Stimulated activated CD4-positive, alpha-beta T cell treated with anti-CD3 and anti-CD28 coated beads, TNF-alpha, amount 100 ng/mL, for 4 hours (primary cell): ENCODE measurements at places on chromosomes 7 and 10.

DNA sequence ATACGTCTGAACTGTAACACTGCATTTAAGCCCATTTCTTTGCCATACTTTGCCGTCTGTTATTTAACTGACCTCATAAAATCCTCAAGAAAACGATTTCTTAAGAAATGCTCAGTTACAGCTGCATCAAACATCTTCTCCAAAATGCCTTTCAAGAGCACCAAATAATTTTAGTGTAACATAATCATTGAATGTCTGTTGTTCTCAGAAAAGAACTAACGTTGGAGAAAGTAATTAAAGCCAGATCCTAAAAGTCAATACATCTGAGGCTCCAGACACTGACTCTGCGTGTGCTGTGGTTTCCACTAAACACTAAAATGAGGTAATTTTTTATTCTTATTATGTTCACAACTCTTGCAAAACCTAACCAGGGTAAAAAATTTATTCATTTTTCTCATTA is 63.7 kb upstream of the LRRC17 start:
- no peak for DNase-seq

DNA sequence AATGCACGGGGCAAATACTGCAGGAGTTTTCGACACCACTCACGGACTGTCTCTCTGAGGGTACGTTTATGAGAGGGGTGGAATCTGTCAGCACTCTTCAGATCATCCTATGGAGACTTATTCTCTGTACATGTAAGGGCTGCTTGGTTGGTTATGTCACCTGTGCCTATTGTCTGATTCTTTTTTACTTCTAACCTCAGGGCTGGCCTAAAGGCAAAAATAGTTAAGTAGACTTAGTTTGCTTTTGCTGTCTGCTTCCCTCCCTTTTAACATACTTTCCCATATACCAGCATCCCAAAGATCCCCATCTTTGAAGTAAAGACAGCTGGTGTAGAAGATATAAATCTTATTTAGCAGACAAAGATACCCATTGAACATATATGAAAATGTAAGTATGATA is 105.9 kb downstream of the PRKG1 start:
- DNase-seq: no peak

DNA sequence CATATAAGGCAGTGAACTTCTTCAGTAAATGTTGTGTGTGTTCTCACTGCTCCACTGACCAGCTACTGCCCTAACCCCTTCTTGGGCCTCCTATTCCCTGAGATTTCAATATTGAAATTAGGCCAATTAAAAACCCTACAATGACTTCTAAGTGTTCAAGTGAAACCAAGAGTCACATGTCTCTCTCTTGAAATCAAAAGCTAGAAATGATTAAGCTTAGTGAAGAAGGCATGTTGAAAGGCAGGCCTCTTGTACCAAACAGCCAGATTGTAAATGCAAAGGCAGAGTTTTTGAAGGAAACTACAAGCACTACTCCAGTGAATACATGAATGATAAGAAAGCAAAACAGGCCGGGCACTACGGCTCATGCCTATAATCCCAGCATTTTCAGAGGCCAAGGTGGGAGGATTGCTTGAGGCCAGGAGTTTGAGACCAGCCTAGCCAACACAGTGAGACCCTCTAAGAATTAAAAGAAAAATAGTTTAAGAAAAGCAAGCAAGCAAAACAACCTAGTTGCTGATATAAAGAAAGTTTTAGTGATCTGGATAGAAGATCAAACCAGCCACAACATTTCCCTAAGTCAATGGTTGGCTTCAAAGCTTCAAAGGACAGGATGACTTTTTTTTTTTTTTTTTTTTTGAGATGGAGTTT is 22.3 kb downstream of the BRAF start:
- DNase-seq: no peak

GRCh38 chr7:80883154-80884025 is 35.5 kb downstream of the SEMA3C start:
- no peak for DNase-seq

- no peak for DNase-seq
Measured at GRCh38 chr7:156456503-156457115, 184.0 kb upstream of the RNF32 start.

- no peak for DNase-seq
Measured at GRCh38 chr10:52645187-52645758, 127.3 kb downstream of the MBL2 start.

- no peak for DNase-seq
Measured at GRCh38 chr10:74052994-74053393, 55.1 kb downstream of the VCL start.

- DNase-seq: no peak
Measured at GRCh38 chr10:70958396-70958795, 70.0 kb upstream of the PCBD1 start.

- DNase-seq: no peak
Measured at GRCh38 chr7:21547501-21547900, 4.7 kb downstream of the DNAH11 start.

DNA sequence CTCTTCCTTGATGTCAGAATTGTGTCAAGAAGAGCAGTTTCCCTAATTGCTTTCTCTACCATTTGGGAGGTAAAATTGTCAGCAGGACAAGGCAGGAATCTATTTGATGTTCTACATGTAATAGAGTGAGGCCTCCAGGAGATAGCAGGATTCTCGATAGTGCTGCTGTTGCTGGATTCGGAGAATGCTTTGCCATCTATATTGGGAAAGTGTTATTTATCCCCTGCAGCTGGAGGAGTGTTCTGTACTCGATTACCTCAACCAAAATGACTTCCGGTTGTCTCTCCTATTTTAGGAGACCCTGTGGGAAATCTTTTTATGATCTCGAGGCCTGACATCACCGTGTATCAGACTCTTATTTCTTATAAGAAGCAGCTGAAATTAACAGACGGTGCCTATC is 217.1 kb downstream of the TMEM178B start:
- DNase-seq: no peak

DNA sequence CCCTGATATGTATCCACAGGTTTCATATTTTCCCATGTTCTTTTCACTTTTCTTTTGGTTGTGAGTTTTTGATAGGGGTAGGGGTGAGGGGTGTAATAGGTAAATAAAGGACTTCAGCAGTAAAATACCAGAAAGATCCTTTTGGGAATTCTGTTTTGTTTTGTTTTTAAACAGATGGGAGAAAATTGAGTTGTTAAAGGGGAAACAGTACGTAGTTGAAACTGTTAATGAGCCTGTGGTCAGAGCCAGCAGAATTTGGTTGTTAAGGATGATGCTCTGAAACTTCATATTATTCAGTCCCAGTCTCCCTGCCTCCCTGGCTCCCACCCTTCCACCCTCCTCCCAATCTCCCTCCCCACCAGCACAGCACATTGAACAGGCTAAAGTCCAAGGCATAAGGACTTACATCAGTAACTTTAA is 195.9 kb downstream of the CREB5 start:
- no peak for DNase-seq

DNA sequence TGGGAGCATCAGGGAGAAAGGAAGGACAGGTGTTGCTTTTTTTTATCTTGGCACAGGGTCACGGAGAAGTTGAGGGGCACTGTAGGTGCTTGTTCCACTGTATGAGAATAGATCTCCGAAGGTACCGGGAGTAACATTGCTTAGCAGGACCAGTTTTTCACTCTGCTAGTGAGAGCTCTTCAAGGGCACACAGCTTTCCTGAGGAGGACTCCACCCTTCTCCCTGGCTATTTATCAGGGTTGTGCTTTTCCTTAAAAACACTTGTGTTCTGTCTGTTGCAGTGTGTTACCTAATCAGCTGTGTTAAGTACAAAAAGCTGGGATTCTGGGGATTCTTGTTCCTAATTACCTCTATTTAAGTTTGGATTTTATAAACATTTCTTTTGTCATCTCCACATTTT is 160.5 kb downstream of the SND1 start:
- DNase-seq: no peak

DNA sequence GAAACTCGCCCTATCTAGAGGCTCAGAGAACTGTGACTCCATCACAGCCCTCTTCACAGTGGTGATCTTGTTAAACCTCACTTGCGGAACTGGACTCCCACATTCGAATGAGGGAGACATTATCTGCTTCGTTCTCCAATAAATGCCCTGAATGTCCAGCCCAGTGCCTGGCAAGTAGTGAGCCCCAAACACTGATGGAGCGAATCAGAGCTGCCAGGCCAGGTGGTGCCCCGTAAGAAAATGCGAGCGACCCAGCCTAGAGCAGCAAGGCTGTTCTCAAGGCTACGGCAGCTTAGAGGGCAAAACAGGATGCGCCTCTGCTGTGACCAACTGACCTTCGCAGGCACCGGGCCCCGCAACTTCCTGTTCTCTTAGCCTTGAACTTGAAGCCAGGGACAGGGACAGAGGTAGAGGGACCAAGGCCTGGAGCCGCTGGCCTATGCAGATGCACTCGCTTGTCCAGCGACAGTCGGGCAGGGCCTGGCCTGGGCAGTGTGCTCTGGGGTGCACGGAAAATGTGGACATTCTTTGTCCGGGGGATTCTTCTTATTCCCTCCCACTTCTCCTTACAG is 217.6 kb downstream of the TCERG1L start:
- no peak for DNase-seq

GRCh38 chr7:148356303-148356702 is 234.3 kb upstream of the C7orf33 start:
- DNase-seq: no peak

DNA sequence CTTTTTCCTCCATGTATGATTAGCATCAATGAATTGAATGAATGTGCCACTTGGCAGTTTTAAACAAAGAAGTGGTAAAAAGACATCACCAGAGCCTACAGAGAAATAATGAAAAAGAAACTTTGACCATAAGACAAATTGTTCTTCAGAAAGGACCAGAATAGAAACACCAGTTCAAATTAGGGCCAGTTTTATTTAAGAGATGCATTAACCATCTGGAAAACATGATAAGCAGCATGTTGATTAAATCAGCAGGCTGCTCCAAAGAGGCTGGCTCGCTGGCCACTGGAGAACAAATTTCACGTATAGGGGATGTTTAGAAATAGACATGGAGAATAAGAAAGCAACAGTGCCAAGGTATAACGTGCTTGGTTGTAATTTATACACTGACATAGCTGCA is 242.3 kb upstream of the AOAH start:
- no peak for DNase-seq

- no peak for DNase-seq
Measured at GRCh38 chr7:71694665-71695064, 562.7 kb downstream of the GALNT17 start.

DNA sequence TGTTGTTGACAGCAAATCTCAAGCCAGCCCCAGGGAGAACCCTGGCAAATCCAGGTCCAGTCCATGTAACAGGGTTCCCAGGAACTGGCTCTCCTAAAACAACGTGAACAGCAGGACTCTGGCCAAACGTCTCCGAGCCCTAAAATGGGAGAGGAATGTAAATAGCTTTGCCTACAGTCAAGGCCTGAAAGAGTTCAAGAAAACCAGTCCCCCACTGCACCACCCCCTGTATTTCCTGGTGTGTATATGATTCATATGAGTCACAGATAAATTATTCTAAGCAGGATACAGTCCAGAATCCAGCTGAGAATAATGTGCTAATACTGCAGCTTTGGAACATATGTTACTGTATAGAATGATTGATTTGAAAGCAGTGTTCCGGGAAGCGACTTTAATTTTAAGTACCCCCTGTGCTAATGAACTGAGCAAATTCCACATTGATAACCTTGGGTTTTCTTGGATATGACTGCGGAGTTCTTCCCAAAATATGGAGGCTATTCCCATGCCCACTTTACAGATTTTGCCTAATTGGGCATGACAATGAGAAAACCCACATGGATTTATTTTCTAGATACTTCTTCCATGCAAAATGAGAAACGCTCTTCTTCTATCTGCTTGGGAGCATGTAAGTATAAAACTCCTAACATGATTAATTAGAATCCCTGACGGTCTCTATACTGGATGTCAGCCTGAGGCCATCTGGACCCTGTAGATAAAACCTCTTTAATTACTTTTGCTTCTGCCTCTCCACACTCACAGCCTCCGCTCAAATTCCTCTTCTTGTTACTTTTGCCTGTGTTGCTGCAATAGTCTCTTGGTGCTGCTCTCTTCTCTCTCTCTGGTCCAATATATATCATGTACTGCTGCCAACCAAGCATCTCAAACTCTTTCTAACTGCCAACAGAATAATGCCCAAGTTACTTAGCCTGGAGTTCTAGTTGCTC is 50.2 kb downstream of the LAMB4 start:
- no peak for DNase-seq

DNA sequence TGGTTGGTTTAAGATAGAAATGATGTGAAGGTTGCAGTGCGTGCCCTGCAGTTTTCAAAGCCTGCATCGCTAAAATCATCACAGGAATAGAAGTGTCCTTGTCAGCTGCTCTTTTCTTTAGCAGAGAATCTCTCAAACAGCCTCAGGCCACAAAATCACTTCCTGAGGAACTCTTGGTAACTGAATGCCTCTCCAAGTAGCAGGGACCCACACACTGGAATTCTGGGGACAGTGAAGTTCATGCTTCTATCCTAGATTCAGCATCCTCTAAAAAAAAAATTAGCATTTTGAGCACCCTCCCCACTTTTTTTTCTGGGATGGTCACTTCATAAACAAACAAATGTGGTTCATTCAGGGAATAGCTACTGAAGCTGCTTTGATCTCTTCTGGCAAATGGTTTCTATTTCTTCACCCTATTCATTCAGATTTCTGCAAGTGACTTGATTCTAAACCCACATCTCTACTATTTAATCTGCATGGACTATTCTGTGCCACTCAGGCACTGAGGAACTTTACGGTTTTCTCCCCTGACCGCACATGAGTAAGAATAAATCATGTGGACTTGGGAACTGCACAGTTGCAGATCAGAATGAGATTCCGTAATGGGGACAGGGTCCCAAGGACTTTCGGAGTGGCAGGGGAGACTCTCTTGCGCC is 306.9 kb downstream of the FRMD4A start:
- DNase-seq: no peak

DNA sequence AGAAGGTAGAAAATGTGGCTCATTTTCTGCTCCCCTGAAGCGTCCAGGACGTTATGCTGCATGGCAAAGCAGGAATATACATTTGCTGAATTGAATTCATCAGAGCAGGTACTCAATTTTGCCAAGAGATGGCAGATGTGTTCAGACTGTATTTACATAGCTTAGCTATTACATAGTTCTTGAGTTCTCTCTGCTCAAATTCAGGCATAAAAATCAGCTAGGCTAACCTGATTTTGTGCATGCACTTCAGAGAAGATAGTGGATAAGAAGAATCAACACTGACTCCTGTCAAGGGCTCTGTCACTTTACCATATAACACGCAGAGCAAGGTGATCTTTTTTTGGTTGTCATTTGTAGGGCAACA is 209.2 kb upstream of the FAM3C start:
- no peak for DNase-seq

DNA sequence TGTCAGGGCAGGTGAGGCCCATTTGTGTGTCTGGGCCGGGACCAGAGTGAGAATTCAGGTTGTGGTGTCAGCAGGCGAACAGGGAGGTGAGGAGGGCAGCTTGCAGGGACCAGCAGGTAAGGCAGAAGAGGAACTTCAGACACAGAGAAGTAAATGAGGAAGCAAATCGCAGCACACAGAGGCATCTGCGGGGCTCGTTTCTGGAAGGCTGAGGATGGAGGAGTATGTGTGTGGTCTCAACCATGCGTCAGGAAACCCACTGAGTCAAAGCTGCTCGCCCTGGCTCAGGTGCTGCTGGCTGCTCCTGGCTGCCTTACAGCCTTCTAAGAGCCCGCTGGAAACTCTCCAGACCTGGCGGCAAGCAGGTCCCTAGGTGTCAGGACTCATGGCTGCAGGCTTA is 26.9 kb upstream of the PITRM1 start:
- DNase-seq: no peak
